ENCODE measurements at places on chromosomes 4 and X. TPM values are rescaled to one million over a fixed set of nuclear protein-coding genes. Genes with fewer than 3 reads are reported as not detected.

DNA sequence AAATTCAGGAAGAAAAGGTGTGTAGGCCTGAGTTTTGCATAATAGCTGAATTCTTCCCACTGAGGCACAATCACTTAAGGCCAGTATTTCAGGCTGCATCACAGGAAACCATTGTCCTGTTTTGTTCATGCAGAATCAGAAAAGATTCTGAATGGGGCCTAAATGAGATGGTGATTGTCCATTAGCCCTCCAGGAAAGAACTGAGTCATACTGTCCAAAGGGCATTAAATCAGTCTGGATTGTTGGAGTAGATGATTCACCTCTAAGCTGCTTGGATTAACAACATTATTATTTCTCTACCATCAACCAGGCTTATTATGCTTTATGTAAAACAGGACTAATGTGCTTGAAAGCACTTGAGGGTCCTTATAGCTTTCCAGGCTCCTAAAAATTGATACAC, 36.2 kb downstream of the CT47B1 start:
- H3K27ac ChIP-seq, result no peak overlapping the region
- no peak overlapping the region for H3K4me3 ChIP-seq
- no peak for DNase-seq
- no peaks in the 10 kb centered on the region for H3K27me3 ChIP-seq
- H3K4me1 ChIP-seq, result no peaks in the 10 kb centered on the region

Gene TCEAL4
- total RNA-seq, result 67.5 TPM

Gene ZFP42
- not detected for total RNA-seq

Gene SERPINA7
- not detected for total RNA-seq

GRCh38 chrX:140944710-140945109, 57.7 kb upstream of the SPANXB1 start:
- no peaks in the 10 kb centered on the region for H3K36me3 ChIP-seq
- no peak overlapping the region for H3K4me3 ChIP-seq
- DNase-seq, result no peak
- no peaks in the 10 kb centered on the region for H3K27me3 ChIP-seq
- no peaks in the 10 kb centered on the region for H3K4me1 ChIP-seq
- no peak overlapping the region for H3K27ac ChIP-seq

DNA sequence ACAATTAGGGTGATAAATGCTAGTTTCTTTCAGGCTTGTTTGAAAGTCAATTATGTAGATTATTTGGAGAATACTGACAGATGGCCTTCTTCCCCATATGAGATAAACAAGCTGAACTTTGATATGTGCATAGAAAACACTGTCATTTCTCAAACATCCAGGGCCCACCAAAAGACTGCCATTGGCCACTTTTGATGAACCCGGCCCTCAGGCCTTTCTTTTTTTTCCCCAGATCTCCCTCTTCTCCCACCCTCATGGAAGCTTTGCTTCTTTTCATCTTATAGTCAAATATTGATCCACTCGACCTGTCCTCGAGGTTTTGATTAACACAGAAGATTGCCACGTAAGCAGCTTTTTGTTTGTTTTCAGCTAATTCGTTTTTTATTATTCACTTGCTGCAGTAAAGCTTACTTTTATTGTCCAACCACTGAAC, 377.4 kb downstream of the SMARCA1 start:
- no peaks in the 10 kb centered on the region for H3K27me3 ChIP-seq
- no peaks in the 10 kb centered on the region for H3K36me3 ChIP-seq
- no peak overlapping the region for H3K4me3 ChIP-seq

GRCh38 chrX:134658002-134658759, at the start of gene PLAC1:
PLAC1 (minus strand) TSS chrX:134658471; CDS start chrX:134566682, 91,789 bp downstream.
- DNase-seq, result no peak
- H3K4me1 ChIP-seq, result no peaks in the 10 kb centered on the region
- H3K4me3 ChIP-seq, result no peak within 1 kb of the TSS
- H3K36me3 ChIP-seq, result no peaks in the 10 kb centered on the region

Gene CENPVL2
- not detected for total RNA-seq
